ENCODE measurements at places on chromosomes 1 and 21.

GRCh38 chr1:25549273-25550154, 6.1 kb downstream of the LDLRAP1 start:
- DNase-seq, result no peak

- DNase-seq, result no peak
Measured at GRCh38 chr1:204513117-204513716, 3.0 kb upstream of the MDM4 start.

DNA sequence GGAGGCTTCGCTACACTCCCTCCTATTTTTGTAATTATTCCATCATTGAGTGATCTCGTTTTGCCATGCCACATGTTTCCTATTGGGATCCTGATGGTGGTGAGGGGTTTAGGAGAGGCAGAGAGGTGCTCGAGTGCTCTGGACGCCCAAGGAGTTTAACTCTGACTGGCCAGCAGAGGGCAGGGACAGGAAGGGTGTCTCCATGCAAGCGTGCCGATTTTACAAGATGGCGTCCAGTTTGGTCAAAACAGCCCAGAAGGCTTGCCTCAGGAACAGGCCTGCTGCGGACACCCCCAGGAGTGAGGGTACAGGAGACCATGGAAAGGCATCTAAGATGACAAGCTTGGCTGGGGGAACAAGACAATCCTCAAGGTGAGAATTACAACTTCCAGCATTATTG, 33.8 kb upstream of the KCNE2 start:
- DNase-seq, result no peak

GRCh38 chr1:236154671-236155398, 12.5 kb downstream of the GPR137B start:
- DNase-seq, result no peak

DNA sequence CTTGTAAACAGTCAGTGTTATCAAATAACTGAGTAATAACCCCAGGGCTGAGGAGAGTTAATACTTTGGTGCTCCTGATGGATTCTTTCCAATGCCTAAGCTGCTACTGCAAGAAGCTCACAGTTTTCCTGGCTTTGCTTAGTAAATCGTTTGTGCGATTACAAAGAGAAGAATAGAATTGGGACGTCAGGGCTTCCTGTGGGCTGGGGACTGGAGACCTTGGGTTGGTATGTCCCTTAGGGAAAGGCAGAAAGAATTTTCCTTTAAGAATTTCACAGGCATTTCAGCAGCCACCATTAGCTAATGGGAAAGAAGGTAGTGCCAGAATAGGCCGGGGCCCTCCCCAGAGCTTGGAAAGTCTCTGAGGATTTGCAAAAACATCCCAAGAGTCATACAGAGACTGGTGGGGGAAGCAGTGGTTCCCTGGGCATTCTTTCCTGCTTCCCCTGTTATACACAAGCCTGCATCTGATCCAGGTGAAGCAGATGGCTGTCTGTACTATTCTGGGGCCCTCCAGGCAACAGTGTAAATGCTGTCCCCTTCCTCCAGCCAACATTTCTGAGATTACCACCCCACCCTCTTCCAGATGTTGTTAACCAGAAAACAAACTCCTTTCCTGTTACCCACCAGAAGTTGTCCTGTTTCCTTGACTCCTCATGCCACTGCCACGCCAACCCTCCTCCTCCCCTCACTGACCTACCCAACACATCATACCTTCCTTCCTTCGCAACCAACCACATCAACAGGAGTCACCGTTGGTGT, 40.2 kb downstream of the PLXNA2 start:
- no peak for DNase-seq

GRCh38 chr1:89659322-89660081, 26.6 kb downstream of the LRRC8C start:
- no peak for DNase-seq

DNA sequence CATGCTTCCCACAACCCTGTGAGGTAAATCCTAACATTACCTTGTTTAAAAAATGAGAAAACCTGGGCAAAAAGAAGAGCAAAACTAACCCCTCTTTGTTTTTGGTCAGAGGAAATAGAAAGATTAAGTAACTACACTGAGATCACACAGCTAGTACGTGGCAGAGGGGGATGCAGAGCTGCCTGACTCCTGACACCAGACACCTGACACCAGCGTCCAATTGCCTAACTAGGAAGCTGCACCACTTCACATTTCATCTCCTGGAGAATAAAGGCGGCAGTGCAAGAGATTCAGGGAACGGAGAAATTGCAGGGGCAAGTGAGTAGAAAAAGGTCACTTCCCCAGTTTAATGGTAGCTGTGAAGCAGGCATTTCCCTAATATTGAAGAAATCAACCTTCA, 229.3 kb upstream of the PTBP2 start:
- no peak for DNase-seq

Measured in amniotic stem cell (primary cell).